Cerebellar nuclear complex (tissue), 1 donor: ENCODE measurements at places on chromosomes 16 and 17.

DNA sequence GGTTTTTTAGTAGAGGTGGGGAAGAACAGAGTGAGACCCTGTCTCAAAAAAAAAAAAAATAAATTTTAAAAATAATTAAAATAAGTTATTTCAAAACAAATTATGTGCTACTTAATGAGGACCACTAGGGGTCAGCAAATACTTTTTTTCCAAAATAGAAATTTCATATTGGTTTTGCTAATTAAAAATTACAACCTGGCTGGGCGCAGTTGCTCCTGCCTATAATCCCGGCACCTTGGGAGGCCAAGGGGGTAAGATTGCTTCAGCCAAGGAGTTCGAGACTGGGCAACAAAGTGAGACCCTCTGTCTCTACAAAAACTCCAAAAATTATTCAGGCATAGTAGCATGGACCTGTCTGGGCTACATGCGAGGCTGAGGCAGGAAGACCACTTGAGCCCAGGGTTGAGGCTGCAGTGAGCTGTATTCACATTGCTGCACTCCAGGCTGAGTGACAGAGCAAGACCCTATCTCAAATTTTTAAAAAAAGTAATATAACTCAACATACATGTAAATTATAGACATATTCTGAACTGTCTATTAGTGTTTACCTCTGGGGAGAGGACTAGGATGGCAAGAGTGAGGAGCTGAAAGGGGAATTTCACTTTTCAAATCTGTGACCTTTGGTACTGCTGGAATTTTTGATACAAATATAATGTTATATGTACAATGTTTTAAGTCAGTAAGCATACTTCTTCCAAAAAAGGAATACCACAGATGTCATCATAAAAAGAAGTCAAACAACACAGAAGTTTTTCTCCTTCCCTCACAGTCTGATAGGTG is 8.1 kb downstream of the MEIOB start:
- DNase-seq: no peak

DNA sequence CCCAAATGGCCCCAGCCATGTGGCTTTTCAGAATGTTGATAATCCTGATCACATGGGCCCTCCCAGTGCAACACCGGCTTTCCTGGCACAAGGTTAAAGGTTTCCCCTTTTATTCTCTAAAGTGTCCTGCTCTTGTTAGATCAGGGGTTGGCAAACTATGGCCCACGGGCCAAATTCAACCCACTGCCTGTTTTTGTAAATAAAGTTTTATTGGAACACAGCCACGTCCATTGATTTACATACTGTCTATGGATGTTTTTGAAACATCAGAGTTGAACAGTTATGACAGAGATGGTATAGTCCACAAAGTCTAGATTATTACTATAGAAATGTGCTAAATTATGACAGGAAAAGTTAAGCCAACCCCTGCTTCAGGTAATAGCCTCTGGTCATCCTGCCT is 157.3 kb downstream of the ZFHX3 start:
- no peak for DNase-seq

GRCh38 chr17:75950855-75951554 is 10.2 kb upstream of the FBF1 start:
- no peak for DNase-seq

DNA sequence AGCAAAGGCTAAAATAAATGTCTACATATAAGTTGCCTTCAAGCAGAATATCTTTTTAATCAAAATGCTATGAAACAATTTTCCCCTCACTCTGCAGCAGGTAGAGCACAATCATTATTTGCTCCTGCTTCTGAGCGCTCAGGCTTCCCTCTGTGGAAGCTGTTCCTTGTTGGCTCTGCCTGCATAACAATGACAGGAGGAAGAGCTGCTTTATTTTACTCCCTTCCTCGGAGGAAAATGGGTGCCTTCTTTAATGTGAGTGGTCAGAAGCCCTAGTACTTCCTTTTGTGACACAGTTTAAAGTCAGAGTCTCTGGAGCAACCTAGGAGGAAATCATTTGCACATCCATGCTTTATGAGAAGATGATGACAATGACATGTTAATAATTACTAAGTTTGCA is 492.1 kb downstream of the CDH8 start:
- DNase-seq: no peak

- no peak for DNase-seq
Measured at GRCh38 chr17:47317119-47317518, 6.6 kb upstream of the EFCAB13 start.

DNA sequence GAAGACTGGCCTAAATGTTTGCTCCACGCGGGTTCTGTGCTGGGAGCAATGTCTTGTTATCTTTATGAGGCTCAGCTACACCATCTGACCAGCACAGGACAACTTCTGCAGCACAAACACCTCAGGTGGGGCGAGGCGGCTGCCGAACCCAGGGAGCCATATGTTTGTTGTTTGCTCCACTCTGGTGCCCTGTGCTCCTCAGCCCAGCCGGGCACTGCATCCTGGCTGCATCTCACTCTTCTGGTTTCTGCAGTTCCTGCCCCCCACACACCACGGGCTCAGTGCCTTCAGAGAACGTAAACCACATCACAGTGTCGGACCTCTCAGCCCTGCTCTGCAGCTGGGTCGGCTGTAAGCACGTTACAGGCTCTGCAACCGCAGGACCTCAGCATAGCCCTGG is 32.4 kb downstream of the MXRA7 start:
- DNase-seq: no peak

DNA sequence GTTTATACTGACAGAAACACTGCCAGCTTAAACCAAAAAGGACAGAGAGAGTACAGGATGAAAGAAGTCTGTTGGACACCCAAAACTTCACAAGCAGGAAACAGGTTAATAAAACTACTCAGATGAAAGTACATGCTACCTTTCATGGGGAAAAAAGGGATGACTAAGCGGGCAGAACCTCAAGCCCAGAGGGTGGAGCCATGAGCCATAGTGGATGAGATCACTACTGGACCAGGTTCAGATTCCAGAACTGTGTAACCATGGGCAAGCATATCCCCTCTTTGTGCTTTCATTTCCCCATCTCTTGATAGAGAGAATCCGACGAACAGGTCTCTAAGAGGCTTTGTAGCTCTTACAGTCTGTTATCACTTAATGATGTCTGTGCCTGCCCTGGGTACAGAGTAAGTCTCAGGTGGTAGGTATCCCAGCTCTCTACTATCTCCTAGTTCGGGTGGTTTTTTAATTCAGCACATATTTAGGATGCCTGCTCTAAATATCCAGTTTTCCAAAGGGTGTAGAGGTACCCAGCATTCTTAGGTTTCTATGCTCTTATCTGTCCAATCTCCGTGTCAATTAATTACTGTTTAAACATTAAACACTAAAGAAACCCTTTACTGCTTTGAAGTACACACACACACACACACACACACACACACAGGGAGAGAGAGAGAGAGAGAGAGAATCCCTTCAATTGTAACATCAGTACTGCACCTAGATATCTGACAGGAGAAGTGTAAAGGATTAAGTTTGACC is 206.7 kb downstream of the ZNF423 start:
- DNase-seq: no peak

- DNase-seq: no peak
Measured at GRCh38 chr17:81888988-81889595, 2.3 kb downstream of the ALYREF start.

DNA sequence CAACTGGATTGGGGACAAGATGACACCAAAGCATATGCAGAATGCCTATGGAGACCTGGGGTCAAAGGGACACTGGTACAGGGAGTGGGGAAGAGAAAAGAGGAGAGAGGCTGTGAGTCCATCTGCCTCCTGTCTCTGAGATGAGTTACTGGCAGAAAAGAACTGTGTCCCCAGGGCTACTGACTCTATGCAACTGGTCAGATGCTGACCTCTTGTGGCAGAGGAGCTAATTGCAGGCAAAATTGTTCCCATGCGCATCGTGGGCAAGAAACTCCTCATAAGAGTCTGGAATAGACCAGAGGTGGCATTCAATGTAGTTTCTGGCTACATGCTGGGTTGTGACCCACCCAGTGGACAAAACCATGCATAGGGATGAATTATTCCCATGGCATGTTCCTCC is 26.1 kb upstream of the MLKL start:
- no peak for DNase-seq

GRCh38 chr17:69609473-69610305 is 195.2 kb downstream of the MAP2K6 start:
- DNase-seq: no peak

- no peak for DNase-seq
Measured at GRCh38 chr17:80585890-80586845, 41.5 kb downstream of the RPTOR start.

GRCh38 chr17:48985436-48986245 is 11.5 kb upstream of the IGF2BP1 start:
- DNase-seq: no peak

DNA sequence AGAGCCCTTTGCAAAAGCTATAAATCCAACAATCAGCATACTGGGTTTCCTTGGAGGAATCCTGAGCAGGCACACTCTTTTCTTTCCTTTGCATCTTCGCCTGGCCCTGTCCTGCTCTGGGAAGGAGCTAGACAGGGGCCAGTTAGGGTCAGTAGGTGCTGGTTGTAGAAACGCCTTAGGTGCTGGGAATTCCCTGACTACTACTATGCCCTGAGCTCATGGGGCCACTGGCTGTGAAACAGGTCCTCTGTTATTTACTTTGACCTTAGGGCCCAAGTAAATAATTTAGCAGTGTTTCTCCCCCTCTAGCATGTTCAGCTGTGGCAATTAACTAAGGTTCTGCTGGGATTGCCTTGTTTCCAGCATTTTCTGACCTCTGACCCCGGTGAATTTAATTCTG is 15.8 kb upstream of the WSCD1 start:
- no peak for DNase-seq

DNA sequence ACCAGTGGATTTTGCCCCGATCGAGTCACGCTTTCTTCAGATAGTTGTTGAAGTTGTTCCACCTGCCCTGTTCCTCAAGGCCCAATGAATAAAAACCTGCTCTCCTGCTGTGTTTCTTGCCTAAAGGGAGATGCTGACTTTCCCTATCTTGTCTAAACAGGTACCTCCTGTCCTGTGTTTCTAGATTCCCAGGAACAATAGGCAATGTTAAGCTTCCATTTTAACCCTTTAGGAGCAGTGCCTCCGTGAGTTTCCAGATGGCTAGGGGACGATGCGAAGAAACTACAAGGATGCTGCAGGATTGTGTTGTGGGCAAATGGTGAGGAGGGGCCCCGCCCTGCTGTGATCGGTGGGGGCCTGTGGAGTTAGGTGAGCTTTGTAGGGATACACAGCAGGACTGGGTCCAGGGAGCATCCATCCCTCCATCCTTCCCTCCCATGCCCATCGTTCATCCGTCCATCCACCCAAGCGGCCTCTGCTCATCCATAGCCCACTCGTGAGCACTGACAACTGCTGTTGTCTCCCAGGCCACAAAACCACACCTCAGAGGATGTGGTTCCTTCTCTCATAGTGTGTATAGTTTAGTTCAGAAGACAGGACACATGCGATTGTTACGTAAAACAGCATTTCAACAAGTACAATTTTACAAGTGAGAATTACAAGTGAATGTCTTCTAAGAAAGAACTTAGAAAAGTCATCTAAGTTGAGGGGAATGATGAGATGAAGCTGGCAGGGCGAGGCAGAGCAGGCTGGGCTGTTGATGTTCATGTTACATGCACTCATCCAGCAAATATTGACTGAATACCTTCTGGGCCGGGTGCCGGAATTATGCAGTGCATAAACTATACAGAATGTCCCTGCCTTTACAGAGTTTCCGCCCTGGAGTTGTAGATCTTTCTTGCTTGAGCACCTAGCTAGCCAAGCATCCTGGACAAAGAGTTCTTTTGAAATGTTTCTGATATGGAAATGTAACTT is 5.2 kb downstream of the ARSG start:
- DNase-seq: no peak
